ENCODE measurements at places on chromosomes 4 and X.

DNA sequence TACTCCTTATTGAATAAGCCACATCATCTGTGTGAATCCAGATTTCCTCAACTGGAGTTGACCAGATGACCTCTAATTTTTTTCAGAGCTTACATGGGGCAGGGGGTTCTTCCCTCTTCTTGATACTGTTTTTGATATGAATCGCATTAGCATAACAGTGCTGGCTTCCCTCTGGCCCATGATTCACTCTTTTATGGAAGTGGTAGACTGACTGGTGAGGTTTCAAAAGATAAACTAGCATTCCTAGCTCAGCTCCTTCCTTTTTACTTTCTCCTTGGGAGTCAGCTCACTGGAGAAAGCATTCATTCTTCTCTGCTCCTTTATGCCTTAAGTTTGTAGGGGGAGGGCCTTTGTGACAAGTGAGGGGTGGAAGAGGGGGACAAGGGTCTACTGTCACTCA lies 161.0 kb upstream of the FGF13 start:
- DNase-seq, result no peak

GRCh38 chrX:362937-363620 lies 23.6 kb downstream of the PPP2R3B start:
- no peak for DNase-seq

- DNase-seq, result no peak
Observed at GRCh38 chr4:73871511-73872310, 2.5 kb downstream of the CXCL1 start.

GRCh38 chr4:138978028-138978585 lies 37.5 kb upstream of the NOCT start:
- no peak for DNase-seq

DNA sequence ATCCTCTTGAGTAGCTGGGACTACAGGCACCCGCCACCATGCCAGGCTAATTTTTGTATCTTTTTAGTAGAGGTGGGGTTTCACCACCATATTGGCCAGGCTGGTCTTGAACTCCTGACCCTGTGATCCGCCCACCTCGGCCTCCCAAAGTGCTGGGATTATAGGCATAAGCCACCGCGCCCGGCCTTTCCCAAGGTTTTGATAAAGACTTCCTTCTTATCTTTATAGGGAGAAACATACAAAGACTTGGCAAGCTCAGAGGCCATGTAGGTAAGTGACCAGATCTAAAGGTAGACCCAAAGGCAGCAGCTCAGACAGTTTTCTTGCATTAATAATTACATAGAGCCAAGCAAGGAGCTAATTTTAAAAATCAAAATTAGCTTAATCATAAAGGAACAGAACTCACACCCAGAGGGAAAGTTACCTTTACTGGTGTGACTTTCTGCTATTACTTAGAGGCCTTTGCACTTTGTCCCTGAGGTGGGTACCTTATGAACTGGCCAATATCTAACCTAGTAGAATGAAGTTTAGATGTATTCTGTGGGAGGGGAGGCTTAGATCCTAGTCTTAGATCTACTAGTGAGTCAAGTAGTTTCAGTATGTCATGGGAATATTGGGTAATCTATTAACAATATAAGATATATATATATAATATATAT lies 67.3 kb downstream of the HPGD start:
- no peak for DNase-seq

GRCh38 chrX:13043138-13043537 lies 1.3 kb downstream of the FAM9C start:
- no peak for DNase-seq

GRCh38 chr4:152605031-152605430 lies 69.1 kb upstream of the FBXW7 start:
- DNase-seq, result no peak

DNA sequence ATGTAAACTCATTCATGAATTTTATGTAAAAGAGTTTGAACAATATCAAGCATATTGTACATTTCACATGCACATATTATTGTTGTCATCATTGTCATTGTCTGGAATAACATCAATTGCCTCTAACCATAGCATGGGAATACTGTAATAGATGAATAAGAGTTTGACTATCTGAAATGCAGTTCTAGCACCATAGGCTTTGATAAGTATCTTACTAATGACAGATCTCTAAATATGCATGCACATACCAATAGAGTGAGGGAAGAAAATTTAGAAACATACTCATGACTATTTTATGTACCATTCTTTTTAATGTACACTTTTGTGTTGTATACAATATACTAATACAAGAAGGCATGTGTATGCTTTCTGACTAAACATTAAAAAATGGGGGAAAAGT lies 161.6 kb upstream of the SPRY1 start:
- DNase-seq, result no peak

DNA sequence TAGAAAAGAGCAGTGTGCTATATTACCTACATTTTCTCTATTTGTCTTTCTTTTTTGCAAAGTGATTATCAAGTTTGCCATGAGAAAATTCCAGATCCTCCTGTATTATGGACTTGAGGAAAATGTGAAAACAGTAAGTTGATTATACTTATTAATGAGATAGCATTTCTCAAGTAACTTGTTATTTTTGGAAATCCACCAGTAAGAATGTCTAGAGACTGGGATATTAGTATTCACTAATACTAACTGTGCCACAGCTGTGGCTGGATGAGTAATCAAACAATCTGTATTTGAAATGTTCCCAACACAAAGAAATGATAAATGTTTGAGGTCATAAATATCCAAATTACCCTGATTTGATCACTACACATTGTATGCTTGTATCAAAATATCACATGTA lies 147.0 kb upstream of the CTSO start:
- DNase-seq, result no peak

DNA sequence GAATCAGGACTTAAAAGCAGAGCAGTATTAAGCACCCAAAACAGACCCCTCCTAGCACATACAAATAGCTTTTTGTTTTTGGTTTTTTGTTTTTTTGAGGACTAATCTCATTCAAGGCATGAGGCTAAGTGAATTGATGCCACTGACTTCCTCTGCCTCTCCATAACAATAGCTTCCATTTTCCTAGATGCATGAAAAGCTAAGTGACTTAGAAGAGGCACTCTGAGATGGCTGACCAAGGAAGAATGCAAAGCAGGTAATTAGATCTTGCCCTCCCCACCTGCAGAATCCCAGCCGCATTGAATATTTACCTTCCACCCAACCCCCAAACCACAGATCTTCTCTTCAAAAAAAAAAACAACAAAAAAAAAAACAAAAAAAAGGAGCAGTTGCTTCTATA lies 7.4 kb upstream of the KDR start:
- no peak for DNase-seq

DNA sequence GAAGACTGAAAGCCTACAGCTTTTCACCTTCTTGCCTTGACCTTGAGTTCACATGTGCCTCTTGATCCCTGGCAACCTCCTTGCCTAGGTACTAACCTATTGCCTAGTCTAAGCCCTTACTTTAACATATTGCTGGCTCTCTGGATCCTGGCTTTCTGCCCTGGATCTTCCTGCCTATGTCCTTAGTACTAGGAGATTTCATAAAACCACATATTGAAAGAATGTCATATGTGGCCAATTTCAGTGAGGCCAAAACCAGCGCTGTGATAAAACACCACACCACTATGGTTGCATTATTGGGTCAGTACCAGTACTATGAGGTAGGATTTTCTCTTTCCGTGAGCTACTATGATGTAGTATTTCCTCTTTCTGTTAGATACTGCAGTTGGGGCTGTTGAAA lies 80.4 kb downstream of the CT47B1 start:
- DNase-seq, result no peak

DNA sequence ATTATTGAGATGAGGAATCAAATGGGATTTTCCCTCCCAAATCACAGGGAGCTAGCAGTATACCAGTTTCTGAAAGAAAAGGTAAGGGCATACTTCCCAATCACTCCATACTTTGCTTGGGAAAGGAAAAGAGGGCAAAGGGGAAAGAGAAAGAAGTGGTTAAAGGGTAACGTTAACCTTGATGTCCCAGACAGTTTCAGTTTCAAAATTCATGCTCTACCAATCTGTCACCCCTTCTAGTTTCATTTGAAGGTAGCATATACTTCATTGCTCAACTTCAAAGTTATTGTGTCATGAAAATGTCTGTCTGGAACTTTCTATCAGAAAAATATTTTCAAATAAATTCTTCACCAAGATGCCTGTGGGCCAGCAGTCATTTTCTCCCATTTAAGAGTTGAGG lies 16.0 kb downstream of the TNMD start:
- no peak for DNase-seq

DNA sequence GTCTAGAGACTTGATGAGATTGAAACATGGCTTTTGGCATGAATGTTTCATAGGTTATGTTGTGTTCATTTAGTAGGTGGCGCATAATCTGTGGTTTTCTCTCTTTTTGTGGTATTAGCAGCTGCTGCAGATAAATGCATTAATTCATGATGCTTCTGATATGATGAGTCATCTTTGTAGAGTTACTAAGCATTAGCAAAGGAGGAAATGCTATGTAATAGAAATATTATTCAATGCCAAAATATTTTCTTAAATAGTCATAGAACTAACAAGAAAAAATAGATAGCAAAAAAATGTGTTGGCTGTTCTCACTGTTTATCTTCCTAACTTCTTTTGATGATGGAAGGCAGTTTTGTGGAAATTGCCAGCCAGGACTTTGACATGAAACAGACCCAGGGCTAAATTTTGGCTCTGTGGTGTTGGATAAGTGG lies 3.6 kb downstream of the ZXDB start:
- DNase-seq, result no peak

Data from G401 (cell line).